Stimulated activated CD8-positive, alpha-beta memory T cell treated with anti-CD3 and anti-CD28 coated beads, Interleukin-4, amount 100 ng/mL, for 1 hour (primary cell): ENCODE measurements at places on chromosomes 5 and 9.
A peak's percentile ranks its signal among the peaks of the same experiment; 100 is the strongest.

- no peak for DNase-seq
Observed at GRCh38 chr5:34548086-34548403, 108.1 kb upstream of the RAI14 start.

DNA sequence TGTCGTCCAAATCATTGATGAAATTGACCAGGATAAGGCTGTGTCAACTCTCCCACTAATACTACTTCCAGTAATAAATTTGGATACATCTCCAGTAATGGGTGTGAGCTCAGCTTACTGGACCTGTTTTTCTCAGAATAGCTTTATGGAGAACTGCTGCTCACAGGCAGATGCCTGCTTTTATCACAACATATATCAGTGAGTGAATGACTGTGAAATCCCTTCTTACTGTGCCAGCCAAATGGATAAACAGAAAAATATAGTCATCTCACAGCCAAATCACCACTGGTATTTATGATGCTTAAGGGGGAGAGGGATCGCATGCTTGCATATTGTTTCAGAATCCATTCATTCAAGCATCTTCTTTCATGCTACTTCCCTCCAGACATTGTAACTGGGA, 148.4 kb upstream of the PAPPA start:
- DNase-seq, result no peak

- no peak for DNase-seq
Observed at GRCh38 chr9:78316166-78316892, 19.4 kb downstream of the PSAT1 start.

- no peak for DNase-seq
Observed at GRCh38 chr5:141182248-141182647, at the start of gene PCDHB16. PCDHB16 (plus strand) TSS chr5:141182387; CDS start chr5:141182560, 173 bp downstream.

DNA sequence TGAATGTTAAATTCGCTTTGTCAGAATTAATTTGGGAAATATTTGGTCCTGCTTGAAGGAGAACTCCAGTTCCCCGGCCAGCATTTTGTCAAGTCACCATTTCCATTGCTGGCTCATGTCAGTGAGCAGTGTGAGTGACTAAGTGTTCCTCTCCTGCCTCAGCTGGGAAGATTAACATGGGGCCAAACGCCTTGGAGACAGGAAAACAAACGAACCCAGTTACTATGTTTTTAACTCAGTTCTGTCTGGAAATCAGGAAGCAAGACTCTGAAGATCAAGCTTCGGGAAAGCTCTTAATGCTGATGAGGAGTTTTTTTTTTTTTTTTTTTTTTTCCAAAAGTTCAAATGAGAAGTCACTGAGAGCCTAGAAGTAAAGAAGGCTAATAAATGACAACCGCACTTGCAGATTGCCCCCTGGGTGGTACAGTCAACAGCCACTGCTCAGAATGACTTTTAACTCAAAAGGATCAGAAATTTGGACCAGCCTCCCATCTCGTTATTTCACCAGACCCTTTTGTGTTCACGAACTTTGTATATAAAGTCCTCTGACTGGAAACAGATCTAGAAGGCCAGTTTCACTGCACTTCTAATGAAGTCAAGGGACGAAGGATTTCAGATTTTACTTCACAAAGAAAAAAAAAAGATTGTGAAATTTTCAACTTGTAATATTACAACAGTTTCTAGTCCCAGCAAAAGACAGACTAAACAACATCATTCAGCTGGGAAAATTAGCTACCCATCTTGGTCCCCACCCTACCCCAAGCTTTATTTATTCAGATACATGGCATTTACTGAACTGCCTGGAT, 121.3 kb downstream of the LHFPL2 start:
- DNase-seq, result no peak

GRCh38 chr9:129609486-129610212, 11.3 kb downstream of the C9orf50 start:
- DNase-seq, result no peak

DNA sequence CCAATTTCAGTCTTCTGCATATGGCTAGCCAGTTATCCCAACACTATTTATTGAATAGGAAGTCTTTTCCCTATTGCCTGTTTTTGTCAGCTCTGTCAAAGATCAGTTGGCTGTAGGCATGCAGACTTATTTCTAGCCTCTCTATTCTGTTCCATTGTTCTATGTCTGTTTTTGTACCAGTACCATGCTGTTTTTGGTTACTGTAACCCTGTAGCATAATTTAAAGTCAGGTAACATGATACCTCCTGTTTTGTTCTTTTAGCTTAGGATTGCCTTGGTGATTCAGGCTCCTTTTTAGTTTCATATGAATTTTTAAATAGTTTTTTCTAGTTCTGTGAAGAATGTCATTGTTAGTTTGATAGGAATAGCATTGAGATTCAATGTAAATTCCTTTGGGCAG, 104.9 kb upstream of the SLCO6A1 start:
- DNase-seq, result no peak

DNA sequence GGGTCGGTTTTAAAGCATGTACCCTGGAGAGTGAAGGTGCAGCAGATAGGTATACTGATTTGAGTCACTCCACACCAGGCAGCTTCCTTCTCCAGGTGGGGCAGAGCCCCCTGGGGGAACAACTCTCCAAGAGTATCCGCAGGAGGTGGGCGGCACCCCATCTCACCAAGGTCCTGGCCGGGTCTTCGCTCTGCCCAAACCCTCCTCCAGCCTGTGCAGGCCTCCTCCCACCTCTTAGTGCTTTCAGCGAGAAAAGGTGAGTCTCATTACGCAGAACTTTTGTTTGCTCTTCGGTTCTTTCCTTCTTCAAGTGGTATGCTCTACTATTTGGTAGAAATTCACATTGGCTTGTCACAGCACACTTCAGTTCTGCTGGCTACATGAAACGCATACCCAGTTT, 13.7 kb downstream of the SPACA9 start:
- DNase-seq, result no peak

GRCh38 chr9:128122809-128123175, 4.7 kb downstream of the PTGES2 start:
- no peak for DNase-seq

DNA sequence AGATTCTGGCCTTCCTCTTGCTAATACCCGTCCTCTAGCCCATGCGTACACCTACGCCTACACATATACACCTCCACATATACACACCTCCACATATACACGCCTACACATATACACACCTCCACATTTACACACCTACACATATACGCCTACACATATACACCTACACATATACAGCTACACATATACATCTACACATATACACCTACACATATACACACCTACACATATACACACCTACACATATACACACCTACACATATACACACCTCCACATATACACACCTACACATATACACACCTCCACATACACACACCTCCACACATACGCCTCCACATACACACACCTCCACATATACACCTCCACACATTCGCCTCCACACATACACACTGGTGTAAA, 27.2 kb downstream of the AK3 start:
- DNase-seq, result no peak

GRCh38 chr5:107510125-107510524, 160.6 kb downstream of the EFNA5 start:
- no peak for DNase-seq

DNA sequence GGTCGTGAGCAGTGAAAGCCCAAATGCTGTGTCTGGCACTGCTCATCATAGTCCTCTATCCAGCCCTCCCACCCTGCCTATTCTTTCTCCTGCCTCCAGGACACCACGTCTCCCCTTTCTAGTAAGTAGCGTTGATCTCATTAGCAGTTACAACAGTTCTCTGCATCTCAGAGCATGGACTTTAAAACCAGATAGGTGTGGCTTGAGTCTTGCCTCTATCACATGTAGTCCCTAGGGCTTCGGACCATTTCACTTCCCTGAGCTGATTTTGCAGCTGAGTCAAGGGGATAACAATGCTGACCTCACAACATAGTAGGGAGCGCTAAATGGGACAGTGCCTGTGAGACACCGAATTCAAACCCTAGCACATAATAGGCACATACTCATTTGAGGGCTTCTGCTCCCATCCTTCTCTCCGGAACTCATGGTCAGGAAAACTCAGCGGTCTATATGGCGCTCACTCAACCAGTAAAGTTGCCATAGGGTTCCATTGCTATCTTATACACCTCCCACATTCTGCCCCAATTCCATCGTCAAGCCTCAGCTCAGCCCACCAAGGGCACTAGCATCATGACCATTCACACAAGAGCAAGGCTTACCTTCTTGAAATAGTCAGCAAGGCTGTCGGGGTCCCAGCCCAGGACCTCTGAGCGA, 515 bp downstream of the LCP2 start:
- no peak for DNase-seq

- DNase-seq, result no peak
Observed at GRCh38 chr9:87309236-87309635, 188.4 kb upstream of the DAPK1 start.

DNA sequence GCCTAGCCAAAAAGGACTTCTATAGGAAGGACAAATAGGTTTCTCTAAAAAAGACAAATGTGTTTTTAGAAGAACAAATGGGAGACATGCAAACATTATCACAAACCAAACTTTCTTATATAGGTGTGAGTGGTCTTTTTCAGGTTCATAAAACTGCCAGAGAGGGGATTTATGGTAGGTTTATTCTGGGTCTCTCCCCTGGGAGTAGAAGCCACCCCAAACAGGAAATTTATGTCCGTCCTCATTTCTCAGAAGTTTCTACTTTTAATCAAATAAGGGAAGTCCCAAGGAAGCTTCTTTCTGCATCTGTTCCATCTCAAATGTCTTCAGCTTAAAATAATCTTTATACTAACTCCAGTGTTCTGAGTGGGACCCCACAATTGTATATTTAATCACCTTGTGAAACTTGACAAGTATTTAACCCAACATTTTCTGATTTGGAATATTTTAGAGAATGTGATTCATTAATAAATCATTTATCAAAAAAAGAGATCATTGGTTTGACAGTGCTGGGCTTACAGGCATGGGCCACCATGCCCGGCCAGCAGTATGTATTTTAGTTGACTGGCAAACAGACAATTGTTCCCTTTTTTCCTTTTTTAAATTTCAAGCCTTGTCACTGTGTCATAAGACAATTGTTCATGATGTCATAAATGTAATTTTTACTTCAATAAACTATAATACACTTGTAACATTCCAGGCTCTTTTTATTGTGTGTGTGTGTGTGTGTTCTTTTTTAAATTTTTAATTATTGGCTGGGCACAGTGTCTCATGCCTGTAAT, 44.6 kb upstream of the GLDC start:
- DNase-seq, result no peak

DNA sequence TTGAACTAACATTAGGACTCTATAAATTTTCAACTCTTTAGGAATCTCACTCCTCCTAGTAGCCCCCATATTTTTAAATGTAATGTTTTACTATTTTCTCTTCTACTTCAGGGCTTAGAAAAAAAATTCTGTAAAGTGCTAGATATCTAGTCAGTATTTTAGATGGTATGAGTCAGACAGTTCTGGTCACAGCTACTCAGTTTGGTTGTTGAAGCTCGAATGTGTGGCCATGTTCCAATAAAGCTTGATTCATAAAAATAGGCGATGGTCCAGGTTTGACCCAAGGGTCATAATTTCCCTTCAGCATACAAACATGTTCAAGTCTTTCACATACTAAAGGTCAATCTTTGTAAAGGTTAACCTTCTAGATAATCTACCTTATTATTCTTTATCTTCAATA, 566.0 kb upstream of the CDH18 start:
- DNase-seq, result no peak

DNA sequence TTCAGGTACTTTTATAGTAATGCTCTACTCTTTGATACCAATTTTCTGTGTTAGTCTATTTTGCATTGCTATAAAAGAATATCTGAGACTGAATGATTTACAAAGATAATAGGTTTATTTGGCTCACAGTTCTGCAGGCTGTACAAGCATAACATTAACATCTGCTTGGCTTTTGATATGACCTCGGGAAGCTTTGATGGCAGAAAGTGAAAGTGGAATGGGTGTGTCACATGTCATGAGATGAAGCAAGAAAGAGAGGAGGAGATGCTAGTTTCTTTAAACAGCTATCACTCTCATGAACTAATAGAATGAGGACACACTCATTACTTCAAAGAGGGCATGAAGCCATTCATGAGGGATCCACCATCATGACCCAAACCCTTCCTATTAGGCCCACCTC, 270.9 kb upstream of the IL12B start:
- DNase-seq, result no peak

DNA sequence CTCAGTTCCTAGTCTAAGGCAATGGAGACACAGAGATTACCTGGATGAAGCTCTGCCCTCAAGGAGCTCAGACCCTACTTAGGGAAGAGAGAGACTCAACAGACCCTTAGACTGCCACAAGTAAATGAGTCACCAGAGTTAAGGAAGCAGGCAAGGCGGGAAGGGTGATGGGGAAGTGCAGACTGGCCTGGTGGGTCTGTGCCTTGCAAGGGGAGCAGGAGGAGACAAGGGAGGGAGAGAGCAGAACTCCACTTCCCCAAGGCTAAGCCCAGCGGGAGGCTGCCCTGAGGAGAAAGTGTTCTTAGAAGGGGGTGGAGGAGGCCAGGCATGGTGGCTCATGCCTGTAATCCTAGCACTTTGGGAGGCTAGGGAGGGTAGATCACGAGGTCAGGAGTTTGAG, 83.7 kb downstream of the HRH2 start:
- no peak for DNase-seq

DNA sequence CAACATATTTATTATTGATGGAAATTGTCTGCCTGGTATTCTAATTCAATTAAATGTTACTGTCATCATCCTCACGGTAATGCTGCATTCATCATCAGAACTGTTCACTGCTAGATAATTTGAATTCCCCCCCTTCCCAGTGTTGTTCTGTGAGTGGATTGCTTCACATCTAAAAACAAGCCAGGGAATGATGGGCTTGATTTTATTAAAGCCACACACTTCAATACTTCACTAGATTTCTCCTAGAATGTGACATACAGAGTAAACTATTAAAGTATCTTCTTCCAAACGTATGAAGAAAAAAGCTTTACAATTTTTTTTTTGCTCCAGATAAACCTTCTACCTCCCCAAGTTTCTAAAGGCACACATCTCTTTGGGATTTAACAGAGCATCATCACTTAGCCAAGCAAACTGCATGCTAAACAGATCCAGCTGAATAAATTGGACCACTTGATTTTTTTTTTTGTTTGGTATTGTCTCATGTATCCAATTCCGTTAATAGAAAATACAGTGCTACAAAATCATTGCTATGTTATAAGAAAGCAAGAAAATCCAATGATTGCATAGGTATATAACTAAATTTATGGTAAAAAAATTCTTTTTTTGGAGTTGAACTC, 692.4 kb downstream of the MTRR start:
- DNase-seq, result no peak

DNA sequence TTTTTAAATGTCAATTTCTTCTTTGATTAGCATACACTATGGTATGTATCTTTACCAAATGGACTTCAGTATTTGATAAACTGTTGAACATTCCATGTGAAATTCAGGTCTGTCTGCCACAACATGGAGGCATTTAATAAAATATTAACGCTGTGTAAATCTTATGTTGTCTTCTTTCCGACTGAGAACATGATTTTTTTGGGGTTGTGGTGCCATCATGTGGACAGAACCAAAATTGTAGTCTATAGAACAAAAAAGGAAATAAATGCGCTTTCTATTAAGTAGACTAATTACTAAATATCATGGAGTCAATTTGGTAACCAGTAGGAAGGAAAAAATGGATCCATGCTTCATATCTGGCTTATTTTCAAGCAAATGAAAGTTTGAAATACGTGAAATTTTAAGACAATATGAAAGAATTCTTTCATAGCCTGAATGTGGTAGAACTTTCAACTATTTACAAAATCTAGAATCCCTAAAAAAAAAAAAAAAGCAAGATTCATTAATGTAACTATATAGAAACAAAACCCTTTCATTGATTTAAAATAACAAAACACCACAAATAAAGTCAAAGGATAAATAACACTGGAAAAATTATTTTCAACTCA, 2.8 kb upstream of the PLK2 start:
- DNase-seq, result no peak

GRCh38 chr5:2960294-2960693, 208.8 kb upstream of the IRX2 start:
- DNase-seq, result no peak

- peak; percentile 18 for DNase-seq
Observed at GRCh38 chr5:179763215-179763945, 30.4 kb upstream of the LTC4S start.
